ENCODE measurements at places on chromosomes 6 and 20. TPM values are rescaled to one million over a fixed set of nuclear protein-coding genes. Genes with fewer than 3 reads are reported as not detected.

The FAM50B gene
- 11.9 TPM for total RNA-seq

The FAM83B gene
- total RNA-seq, result not detected

The MYB gene
- 3.8 TPM for total RNA-seq

The HCRTR2 gene
- not detected for total RNA-seq

The CLDN20 gene
- not detected for total RNA-seq

The VNN1 gene
- total RNA-seq, result 0.12 TPM

The CAGE1 gene
- total RNA-seq, result 0.08 TPM

The RFX6 gene
- total RNA-seq, result not detected

The CCDC170 gene
- 0.23 TPM for total RNA-seq

The ADGRB3 gene
- total RNA-seq, result not detected

The RWDD2A gene
- 2.6 TPM for total RNA-seq

The SLC35D3 gene
- not detected for total RNA-seq

The RAD21L1 gene
- total RNA-seq, result not detected

The EPHA7 gene
- under 0.01 TPM for total RNA-seq

The VPS16 gene
- total RNA-seq, result 66.8 TPM

The FUT9 gene
- not detected for total RNA-seq

The SLC2A4RG gene
- total RNA-seq, result 12.9 TPM

The MEP1A gene
- total RNA-seq, result not detected

The GRM1 gene
- total RNA-seq, result under 0.01 TPM

The VGLL2 gene
- total RNA-seq, result not detected

The NFKBIE gene
- total RNA-seq, result 1.5 TPM

The HS3ST5 gene
- not detected for total RNA-seq

The NKAIN4 gene
- total RNA-seq, result 0.15 TPM

The PNPLA1 gene
- not detected for total RNA-seq

The EYA4 gene
- under 0.01 TPM for total RNA-seq

The ZKSCAN3 gene
- total RNA-seq, result 5.2 TPM

The PRR18 gene
- not detected for total RNA-seq

The TDRD6 gene
- total RNA-seq, result 0.23 TPM

All from smooth muscle cell of the coronary artery (primary cell).